ENCODE measurements at places on chromosomes 12 and 14.

GRCh38 chr12:130347588-130347987 is 9.9 kb downstream of the PIWIL1 start:
- DNase-seq = no peak

- DNase-seq = no peak
Measured at GRCh38 chr14:91089958-91090535, 23.8 kb upstream of the DGLUCY start.

GRCh38 chr14:100283984-100284881 is 22.0 kb downstream of the SLC25A29 start:
- no peak for DNase-seq

DNA sequence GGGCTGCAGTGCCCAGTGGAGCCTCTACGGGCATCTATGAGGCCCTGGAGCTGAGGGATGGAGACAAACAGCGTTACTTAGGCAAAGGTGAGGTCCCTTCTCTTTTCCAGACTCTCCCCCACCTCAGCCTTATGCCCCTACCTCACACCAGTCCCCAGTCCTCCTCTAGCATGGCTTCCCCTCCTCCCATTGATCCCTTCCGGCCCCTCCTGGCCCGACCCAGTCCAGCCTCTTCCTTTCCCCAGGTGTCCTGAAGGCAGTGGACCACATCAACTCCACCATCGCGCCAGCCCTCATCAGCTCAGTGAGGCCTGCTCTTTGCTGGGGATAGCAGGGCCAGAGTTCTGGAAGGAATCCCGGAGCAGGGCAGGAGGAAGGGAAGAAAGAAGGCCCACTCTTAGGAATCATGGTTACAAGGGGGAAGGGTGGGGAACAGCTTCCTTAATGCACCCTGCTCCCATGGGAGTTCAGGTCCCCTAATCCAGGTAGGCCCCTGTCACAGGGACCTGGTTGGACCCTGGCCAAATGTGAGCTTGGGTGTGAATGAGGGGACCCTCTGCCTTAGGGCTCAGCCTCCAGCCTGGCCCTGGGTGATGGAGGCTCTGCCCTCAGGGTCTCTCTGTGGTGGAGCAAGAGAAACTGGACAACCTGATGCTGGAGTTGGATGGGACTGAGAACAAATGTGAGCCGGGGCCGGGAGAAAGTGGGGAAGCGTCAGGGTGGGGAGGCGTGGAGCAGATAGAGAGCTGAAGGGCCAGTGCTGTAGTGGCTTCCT is 2.2 kb downstream of the ENO2 start:
- no peak for DNase-seq

DNA sequence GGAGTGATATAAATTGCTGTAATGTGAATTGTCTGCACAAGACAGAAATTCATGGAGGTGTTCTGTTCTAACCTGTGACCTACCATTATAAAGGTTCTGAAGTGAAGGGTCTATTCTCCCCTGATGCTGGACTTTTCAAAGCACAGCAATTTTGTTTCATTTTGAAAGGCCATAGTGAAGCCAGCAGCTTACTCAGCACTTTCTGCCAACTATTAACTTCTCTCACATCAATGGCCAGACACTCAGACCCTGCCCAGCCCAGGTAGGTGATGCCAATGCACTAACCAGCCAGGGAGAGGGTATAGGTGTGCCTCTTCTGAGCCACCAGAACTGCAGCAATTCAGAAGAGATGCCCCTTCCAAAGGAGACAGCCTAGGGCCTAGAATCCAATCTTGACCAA is 43.9 kb downstream of the SLC15A4 start:
- DNase-seq = no peak

DNA sequence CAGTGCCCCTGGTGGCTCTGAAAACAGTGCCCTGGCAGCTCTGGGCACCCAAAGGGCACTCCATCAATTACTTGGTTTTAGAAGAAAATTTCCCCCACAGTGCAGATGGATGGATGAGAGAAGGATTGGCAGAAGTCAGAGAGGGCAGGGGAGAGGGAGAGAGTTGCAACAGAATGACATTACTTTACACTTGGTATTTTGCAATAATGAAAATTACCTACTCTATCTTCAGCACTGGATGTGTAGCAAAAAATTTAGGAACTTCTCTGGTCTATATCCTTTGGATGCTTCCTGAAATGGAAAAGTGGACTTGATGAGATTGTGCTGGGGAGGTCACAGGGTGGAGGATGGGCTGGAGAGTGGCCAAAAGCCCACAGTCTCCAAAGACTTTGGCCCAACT is 193.2 kb downstream of the CHST11 start:
- DNase-seq = no peak

GRCh38 chr12:6494968-6495367 is 1.1 kb downstream of the NCAPD2 start:
- DNase-seq = no peak

GRCh38 chr14:79483477-79484388 is 727.6 kb downstream of the DIO2 start:
- DNase-seq = no peak

GRCh38 chr12:13719986-13720385 is 261.4 kb downstream of the GRIN2B start:
- no peak for DNase-seq

DNA sequence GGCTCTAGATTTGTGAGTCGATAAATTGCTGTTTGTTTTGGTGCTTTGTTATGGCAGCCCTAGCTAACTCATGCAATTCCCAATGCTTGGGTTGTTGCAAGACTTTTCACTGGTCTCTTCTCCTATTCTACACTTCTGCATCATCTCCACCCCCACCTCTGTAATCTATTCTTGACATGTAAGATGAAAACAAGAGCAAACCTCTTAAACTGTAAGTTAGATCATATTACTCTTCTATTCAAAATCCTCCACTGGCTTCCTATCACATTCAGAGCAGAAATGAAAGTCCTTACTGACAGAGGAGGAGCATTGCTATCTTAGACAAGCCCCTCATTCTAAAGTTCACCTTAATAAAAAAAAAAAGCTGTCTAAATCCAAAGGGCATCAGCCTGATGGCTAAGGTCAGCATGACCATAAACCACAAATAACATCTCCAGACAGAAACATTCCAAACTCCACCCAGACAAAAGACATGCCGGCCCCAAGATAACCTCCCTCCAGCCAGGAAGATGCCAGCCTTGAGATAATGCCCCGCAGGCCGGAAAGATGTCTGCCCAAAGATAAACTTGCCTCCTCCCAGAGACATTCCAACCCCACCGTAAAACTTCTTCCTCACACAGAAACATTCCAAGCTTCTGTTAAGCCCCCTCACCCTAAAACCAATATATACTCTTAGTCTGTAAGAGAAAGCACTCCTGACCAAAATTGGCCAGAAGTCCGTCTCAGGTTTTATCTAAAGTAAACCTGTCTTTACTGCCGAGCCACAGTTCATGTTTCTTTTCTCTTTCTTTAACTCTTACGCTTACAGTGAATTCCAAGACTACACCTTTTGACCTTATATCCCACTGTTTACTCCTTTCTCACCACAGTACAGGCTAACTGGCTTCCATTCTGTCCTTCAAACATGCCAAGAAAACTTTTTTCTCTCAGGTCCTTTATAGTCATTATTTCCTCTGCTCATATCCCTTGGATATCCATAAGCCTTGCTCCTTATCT is 308.9 kb downstream of the KCNH5 start:
- no peak for DNase-seq

DNA sequence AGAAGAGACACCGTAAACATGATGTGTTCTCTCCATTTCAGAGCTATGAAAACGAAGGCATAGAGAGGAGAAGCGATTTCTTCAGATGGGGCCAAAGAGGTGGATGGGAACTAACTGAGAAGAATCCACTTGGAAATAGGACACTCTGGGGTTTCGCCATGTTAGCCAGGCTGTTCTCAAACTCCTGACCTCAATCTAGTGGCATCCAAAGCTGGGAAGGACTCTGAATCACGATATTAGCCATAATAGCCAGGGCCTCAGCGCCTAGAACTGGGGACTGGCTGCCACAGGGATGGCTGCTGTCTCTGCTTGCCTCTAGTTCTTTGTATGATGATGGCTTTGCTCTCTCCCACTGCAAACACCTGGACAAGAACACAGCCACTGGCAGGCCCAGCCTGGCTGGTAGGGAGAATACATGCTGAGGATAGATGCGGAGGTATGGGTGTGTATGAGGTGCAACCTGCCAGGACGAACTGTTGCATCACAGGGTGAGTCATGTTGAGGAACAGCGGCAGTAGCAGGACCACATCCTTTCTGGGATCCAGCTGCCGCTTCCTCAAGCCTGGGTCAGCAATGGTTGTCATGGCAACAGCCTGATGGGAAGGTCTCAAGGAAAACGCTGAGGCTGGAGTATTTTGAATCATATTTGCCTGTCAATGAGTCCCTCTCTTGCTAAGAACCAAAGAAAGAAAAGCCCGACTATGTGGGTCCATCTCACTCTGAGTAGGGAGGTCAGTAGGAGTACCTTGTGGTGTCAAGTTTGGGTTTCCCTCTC is 31.1 kb downstream of the CCDC177 start:
- no peak for DNase-seq

DNA sequence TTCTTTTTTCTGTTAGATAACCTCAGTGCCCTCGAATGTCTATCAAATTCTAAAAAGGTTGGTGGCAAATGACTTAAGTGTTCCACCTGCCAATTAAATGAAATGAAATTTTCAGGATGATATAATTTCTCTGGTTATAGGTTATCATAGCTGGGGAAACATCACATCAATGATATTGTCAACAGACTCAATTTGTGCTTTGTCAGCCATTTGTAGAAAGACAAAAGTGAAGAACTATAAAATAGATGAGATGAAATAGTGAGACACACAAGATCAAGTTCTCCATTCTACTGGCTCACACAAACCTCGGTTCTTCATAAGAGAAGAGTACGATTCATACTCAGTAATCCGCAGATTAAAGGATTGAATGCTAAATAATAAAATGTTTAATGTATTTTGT is 1443.2 kb upstream of the FLRT2 start:
- no peak for DNase-seq

GRCh38 chr14:70803321-70804310 is 5.7 kb downstream of the MAP3K9 start:
- DNase-seq = peak; percentile 14

DNA sequence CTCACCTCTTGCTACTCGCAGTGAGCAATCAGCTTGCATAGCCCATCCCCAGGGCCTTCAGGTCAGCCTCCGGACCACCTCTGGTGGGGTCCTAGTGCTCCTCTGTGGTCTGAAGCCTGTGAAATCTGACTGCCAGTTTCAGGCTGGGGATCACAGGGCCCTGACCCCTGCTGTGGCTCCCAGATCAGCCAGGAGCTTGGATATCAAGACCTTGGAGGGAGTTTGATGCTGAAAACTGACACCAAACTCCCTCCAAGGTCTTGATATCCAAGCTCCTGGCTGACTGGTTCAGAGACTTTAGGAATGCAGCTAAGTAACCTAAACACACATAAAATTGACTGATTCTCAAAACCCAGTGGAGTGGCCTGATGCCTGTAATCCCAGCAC is 19.8 kb upstream of the DHRS4 start:
- DNase-seq = no peak

- no peak for DNase-seq
Measured at GRCh38 chr14:94044476-94045091, 18.4 kb downstream of the OTUB2 start.

DNA sequence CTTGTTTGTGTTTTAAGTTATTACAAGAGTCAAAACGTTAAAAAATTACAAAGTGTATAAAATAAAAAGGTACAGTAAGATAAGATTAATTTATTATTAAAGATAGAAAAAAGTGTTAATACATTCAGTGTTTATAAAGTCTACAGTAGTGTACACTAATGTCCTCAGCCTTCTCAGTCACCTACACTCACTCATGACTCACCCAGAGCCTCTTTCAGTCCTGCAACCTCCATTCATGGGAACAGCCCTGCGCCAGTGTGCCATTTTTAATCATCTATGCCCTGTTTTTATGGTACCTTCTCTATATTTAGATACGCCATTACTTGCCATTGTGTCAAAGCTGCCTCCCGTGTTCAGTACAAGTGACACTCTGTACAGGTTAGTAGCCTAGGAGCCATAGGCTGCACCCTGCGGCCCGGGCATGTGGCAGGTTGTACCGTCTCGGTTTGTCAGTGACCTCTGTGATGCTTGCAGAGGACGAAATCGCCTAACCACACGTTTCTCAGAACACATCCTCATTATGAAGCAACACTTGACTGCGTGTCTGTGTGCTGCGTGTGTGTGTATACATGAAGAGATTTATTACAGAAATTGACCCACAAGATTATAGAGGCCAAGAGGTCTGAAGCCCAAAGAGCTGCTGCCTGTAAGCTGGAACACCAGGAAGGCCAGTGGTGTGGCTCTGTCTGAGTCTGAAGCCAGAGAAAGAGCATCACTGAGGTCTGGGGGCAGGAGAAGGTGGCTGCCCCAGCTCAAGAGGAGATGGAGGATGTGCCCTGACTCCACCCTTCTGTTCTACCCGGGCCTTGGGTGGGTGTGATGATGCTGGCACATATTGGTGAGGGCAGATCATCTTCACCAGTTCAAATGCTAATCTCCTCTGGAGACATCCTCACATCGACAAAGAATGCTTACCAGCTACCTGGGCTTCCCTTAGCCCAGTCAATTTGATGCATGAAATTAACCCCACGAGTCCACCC is 116.6 kb upstream of the C14orf180 start:
- DNase-seq = no peak

DNA sequence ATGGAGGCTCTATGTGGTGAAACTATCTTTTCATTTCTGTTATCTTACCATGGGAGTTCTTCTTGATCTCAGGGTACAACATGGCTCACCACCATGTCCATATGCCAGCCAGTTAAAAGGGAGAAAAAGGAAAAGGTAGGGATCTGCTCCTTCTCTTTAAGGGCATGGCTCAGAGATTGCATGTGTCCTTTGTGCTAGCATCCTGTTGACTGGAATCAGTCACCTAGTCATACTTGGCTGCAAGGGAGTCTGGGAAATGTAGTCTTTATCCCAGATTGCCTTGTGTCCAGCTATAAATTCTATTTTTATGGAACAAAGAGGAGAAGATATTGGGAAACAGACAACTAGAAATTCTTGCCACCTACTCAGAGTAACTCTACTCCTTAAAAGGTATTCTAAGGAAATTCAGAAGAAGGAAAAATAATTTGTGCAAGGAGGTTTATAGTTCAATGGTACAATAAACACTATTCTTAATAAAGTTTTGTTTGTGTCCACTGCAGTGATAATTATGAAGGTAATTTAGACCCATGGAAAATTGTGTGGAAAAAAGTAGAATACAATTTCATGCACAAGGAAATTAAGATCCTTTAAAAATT is 86.4 kb upstream of the RPH3A start:
- DNase-seq = no peak

GRCh38 chr12:60107992-60108391 is 512.2 kb downstream of the SLC16A7 start:
- DNase-seq = no peak

DNA sequence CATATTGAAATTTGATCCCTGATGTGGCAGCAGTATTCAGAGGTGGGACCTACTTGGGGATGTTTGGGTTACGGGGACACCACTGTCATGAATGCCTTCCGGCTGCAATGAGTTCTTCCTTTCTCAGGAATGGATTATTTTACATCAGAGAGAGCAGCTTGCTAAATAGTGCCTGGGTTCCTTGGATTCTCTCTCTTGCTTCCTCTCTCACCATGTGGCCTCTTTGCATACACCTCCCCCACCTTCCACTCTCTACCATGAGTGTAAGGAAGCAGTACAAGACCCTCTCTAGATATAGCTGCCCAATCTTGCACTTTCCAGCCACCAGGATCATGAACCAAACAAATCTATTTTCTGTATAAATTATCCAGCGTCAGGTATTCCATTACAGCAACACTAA is 15.4 kb upstream of the SCAF11 start:
- DNase-seq = no peak

- DNase-seq = no peak
Measured at GRCh38 chr12:68375756-68376695, 43.9 kb upstream of the MDM1 start.
